Endothelial cell (in vitro differentiated cells): ENCODE measurements at places on chromosomes 11 and 22. TPM values are rescaled to one million over a fixed set of nuclear protein-coding genes. Genes with fewer than 3 reads are reported as not detected.

Gene MMP27
- total RNA-seq = not detected

Gene DERL3
- 1.3 TPM for total RNA-seq

Gene RFPL2
- total RNA-seq = 11.8 TPM

Gene KRTAP5-8
- not detected for total RNA-seq

Gene SEPTIN5
- 2.3 TPM for total RNA-seq

Gene VPREB3
- total RNA-seq = not detected

Gene IGSF22
- 0.74 TPM for total RNA-seq

Gene TUBA8
- 0.46 TPM for total RNA-seq

Gene CALCA
- not detected for total RNA-seq

Gene TNNT3
- total RNA-seq = not detected

Gene C11orf24
- total RNA-seq = 9.4 TPM

Gene OR51E2
- not detected for total RNA-seq

Gene KIF18A
- total RNA-seq = 4.9 TPM

Gene POLDIP3
- total RNA-seq = 50.0 TPM
